ENCODE measurements at places on chromosomes 6 and 20.

DNA sequence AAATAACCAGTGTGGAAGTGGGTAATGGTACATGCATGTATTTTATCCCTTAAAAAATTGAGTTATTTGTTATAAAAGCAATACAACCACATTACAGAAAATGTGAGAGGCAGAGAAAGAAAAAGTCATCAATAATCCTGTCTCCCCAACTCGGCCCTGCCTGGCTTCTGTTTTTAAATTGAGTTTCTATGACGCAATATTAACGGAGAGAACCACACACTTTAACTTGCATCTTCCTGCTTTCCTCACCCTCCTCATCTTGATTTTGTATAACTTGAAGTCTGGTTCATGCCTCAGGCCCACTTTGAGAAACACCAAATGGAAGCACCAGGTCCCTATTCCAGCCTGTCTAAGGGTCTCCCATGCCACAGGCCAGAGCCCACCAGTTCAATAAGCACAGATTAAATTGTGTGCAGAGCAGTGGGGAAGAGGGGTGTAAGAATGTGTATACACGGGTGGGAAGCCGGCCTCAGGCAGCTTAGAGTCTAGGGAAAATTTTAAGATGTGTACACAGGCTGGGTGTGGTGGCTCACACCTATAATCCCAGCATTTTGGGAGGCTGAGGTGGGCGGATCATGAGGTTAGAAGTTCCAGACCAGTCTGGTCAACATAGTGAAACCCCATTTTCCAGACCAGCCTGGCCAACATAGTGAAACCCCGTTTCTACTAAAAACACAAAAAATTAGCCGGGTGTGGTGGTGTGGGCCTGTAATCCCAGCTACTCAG is 15.9 kb downstream of the KCNK5 start:
- no peak for DNase-seq

DNA sequence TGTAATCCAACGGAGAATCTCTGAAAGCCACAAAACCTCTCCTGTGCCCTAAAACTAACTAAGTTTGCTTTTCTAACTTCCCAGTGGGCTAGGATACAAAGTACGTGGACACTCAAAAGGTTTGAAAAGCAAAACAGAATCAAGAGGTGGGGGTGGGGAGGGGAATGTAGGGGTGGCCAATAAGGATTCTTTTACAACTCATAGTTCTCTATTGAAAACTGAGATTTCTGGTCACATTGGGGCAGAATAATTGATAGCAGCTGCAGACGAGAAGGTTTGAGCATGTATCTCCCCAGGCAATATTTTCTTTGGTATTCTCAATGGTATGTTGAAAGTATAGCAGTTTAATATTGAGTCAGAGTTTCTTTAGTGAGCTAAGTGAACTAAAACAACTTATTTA is 376.7 kb upstream of the CITED2 start:
- no peak for DNase-seq

DNA sequence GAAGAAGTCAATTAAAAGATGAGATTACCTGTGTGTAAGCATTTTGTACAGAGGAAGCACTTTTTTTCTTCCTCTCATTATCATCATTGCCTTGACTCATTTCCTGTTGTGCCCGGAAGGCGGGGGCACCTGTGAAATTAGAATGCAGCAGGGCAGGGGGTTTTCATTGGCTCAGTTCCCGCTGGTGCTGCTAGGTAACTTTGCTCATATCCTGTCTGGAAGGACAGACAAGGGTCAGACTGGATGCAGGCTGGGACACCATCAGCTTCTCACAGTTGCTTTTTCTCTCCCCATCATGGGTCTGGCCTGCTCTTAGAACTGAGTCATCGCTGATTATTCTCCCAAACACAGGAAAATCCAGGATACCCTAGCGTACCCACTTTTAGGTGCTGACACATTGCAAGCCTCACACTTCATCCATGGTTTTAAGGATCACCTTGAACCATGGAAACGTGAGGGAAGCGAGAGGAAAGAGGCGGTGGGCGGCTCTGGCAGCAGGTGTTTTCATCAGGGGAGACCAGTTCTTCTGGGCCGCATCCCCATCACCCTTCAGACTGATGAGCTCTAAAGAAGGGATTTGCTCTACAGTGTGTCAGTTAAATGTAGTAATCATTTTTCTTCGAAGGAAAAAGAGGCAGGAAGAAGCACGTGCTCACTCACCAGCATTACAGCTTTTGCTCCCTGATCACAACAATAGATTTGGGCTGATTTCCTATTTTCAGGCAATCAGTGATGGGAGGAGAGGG is 195.7 kb upstream of the SASH1 start:
- DNase-seq, result no peak

DNA sequence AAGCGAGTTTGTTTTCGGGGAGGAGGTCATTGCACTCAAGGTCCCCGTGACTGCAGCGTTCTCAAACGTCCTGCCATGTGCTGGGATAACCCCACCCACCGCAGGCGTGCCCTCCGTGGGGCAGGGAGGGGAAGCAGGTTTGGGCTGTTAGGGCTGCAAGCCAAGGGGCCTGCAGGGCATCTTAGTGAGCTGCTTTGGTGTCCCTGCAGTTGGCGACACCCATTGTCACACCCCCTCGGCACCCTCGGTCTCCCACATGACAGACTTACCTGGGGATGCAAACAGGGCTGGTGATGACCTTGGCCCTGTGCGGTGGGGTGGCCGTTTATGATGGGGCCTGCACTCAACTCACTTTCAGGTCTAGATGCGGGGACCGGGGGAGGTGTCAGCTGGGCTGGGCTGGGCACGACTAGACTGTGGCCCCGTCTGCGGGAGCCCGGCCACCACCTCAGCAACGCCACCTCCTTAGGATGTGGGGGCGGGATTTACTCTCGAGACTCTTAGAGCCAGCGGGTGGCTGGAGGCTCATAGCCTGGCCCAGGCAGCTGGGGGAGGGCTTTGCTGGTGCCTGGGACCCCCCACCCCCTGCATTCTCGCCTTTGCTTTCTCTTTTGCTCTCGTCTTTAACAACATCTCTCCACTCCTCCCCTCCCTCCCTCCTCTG is 6.5 kb upstream of the GATA5 start:
- no peak for DNase-seq

DNA sequence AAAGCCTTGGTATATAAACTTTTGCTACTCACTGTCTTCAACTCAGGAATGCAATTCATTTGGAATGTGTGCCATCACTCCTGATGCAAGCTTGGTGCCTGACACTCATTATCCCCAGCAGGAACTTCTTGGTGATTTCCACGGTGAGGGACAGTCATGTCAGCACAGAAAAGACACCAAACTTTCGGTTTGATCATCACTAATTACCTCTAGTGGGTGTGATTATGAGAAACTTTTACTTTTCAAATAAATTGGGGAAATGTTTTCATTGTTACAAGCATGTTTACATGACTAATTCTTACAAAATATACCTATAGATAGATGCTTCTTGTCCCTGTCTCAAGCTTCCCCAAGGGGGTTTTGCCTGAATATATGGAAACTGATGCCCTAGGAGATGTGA is 40.9 kb downstream of the RPP40 start:
- DNase-seq, result no peak

- peak; percentile 7 for DNase-seq
These were observed 49.4 kb upstream of the FYN start for GRCh38 chr6:111922454-111923297.

DNA sequence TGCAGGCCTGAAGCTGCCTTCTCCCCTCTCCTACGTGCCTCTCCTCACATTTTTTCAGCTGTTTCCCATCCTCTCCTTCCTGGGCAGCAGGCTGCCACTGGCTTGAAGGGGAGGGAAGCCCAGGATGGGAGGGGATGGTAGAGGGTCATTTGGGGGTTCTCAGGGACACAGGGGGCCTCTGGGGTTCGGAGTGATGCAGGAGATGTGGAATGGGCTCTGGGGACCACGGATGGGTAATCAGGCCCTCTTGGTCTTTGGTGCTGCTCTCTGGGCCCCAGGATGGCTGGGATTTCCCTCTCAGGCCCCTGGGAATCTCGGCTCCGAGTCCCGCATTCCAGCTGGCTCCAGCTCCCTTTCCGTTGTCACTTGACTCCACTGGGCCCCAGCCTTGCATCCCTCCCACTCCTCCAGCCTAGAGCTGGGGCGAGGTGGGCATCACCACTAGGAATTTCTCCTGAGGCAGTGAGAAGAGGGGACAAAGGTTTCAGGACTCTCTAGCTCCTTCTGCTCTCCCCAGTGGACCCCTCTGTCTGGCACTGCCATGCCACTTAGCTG is 2.0 kb upstream of the DDR1 start:
- DNase-seq, result no peak

Measured in brain (organoid and tissue), 16 donors.